ENCODE measurements at places on chromosomes 12 and 14.

DNA sequence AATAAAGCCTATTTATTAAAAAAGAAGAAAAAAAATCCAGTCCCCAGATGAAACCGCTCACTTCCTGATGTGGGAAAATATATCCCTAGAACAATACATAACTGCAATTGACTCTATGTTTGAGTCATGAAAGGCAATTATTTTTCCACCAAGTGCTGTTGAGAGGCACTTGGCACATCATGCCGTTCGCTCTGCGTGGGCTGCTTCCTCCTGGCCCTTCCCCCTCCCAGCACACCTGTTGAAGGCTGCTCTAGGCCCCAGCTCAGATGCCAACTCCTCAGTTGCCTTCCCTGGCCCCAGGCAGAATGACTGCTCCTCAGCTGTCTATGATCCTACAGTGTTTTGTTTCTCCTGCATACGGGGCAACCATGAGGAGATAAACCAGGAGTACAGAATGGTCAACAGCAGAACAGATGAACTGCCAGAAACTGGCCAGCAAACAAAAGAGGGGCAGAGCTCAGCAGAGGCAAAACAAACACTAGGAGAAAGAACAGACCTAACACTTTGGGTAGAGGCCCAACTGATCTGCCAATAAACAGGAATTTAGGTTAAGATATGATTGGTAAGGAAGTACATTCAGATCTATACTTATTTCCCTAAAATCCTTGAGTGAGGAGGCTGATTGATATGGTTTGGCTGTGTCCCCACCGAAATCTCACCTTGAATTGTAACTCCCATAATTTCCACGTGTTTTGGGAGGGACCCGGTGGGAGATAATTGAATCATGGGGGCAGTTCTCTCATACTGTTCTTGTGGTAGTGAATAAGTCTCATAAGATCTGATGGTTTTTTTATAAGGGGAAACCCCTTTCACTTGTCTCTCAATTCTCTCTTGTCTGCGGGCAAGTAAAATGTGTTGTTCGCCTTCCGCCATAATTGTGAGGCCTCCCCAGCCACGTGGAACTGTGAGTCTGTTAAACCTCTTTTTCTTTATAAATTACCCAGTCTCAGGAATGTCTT, 58.6 kb downstream of the SLC38A1 start:
- no peak for DNase-seq

- no peak for DNase-seq
Observed at GRCh38 chr12:74922117-74922516, 287.5 kb downstream of the KCNC2 start.

DNA sequence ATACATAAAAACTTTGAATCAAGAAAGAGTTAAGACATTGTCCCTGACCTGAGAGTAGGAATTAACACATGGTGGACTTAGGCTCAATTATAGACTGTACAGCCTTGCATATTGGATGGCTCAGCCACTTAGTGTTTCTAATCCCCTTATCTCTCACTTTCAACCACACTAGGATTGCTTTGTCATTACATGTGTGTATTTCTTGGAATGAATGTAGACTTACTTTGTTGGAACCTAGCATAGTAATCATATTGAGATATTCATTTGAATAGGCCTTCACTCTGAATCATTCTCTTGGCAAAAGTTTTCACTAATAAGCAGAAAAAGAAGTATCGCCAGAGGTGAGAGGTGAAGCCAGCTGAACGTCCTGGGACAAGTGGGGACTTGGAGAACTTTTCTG, 1973.9 kb upstream of the FLRT2 start:
- DNase-seq: no peak

DNA sequence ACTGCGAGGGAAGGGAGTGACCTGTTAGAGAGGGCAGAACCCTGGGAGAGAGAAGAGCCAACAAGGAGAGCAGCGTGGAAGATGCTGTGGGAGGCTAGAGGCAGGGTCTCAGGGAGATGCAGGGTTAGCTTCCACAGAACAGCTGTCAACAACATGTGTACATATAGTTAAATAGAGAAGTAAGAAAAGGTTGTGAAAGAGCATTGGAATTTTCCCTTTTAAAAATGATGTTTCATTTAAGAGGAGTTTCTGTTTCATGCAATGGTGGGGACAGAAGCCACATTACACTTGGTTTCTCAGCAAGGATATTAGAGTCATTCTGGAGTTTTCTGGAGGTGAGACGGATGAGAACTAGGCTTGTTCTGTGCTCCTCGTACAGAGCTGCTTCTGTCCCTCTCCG, 23.8 kb upstream of the TBC1D30 start:
- DNase-seq: no peak
